ENCODE measurements at places on chromosomes 1 and 21. TPM values are rescaled to one million over a fixed set of nuclear protein-coding genes. Genes with fewer than 3 reads are reported as not detected.

DNA sequence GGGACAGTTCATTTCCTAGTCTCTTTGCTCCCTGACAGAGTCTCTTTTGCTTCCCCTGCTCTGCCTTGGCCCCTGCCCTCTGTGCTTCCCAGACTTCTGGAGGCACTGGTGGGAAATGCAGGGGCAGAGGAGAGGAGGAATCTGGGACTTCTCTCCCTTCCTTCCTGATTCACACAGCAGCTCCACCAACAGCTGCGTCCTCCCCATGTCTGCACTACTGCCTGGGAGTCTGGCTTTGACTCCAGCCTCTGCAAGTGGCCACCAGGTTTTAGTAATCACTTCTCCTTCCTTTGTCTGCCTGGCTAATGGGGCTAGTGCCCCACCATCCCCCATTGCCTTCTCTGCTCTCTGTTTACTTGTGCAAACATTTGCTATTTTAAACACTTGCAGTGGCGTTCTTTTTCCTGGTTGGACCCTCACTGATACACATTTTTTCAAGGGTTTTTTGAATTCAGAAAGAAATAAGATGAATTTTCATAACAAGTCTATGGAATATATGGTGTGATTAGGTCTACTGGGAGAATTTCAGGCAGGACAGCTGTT is 21.9 kb downstream of the FASLG start:
- no peak for DNase-seq

GRCh38 chr1:210696709-210697108 is 368.0 kb downstream of the HHAT start:
- DNase-seq = no peak

GRCh38 chr1:234091065-234091401 is 186.6 kb downstream of the SLC35F3 start:
- no peak for DNase-seq

DNA sequence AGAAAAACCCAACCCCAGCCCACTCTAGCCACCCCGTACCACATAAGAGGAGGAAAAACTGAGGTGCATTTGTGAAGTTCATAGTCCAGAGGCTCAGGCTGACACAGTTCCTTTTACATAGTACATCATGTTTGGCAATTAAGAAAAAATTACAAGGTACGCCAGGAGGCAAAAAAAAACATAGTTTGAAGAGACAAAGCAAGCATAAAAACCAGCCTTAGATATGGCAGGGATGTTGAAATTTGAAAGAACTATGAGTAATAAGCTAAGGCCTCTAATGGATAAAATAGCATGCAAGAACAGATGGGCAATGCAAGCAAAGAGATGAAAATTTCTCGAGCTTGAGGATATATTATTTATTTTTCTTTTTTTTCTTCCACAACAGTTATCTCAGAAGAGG is 31.9 kb downstream of the MIXL1 start:
- DNase-seq = no peak

DNA sequence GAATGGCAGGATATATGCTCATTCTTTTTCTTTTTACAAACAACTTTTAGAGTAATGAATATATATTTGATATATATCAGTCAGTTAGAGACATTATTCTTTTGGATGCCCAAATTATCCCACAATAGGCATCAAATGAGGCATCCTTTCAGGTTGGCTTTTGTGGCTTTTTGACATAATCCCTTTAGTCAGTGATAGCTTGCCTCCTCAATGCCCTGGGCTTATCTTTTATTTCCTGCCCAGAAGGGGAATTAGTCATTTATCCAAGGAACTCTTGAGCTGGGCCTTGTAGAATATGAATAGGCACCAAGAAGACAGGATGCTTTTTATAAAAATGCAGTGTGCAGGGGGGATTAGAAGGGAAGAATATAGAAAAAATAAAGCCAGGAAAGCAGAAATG is 22.2 kb downstream of the EPHX4 start:
- DNase-seq = no peak

The KCNJ15 gene
- total RNA-seq = 35.4 TPM

The HES2 gene
- total RNA-seq = not detected

The NCMAP gene
- not detected for total RNA-seq

All from Daoy (cell line).